ENCODE measurements at places on chromosomes 4 and X.

DNA sequence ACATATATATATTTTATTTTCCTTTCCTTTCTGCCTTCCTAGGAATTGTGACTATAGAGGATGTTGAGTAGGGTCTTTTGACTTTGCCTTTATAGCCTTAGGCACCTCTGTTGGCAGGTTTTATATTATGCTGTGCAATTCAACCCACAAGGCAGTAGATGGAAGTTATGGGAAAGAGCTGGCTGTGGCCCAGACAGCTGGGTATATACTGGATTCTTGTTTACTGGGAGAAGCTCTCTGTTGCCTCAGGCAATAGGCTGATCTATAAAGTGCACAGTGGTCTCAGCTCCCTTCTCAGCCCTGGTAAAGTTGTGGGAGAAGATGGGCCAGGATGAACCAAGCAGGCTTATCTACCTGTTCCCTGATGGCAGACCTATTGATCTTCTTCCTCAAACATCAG lies 342.0 kb downstream of the GBA3 start:
- no peak for DNase-seq

DNA sequence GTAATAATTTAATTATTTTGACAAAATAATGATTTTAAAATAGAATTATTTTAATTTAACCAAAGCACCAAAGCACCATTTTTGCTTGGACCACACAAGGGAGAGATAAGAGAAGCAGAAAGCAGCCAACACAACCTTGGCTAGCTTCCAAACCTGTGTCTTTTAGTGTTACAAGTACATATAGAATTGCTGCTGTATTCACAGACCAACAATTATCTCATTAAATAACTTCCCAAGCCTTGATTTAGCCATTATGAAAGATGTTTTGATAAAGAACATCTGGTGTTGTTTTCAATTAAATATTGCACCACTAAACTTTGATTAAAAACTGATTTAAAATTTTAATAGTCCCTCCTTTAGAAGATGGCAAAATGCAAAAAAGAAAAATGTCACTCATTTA lies 14.0 kb upstream of the IGFBP7 start:
- no peak for DNase-seq

DNA sequence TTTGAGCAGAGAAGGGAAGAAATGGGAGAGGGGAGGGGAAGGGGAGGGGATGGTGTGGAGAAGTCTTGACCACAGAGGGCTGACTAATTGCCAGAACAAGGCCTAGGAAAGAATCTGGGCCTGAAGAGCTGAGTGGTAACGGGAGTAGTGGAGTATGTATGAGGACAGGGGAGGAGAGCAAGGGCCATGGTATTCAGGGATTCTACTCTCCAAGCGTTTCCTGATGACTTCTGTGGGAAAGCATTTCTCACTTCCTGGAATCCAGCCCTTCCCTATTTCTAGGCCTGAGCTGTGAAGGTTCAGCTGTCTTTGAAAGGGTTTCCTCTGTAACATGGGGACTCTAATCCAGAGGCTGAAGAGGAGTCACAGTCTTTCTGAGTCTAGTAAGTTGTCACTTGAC lies 19.7 kb upstream of the SOX3 start:
- DNase-seq, result peak; percentile 69

- DNase-seq, result no peak
Measured at GRCh38 chrX:50111742-50112141, 89.1 kb downstream of the AKAP4 start.

GRCh38 chrX:116490104-116490503 lies 27.3 kb upstream of the CT83 start:
- DNase-seq, result no peak

- no peak for DNase-seq
Measured at GRCh38 chr4:55545151-55545550, 1.6 kb downstream of the CLOCK start.

DNA sequence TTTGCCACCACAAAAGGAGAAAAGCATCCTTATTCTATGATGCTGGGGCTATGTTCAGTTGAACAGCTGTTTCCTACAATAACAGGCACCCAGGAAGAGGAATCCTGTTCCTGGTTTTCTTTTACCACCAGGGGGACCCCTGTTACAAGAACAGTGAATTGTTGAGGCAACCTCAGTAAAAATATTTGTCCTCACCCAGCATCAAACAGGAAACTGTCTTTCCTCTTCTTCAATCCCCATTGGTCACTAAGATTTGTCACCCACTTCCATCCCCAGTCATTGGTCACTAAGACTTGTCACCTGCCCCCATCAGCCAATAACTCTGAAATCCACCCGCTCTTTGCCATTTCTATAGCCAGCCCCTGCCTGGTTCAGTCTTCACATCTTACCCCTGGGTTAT lies 143.5 kb upstream of the GALNT7 start:
- DNase-seq, result peak; percentile 82

GRCh38 chr4:142500966-142501365 lies 345.1 kb downstream of the INPP4B start:
- no peak for DNase-seq

- no peak for DNase-seq
Measured at GRCh38 chrX:25573631-25574030, 557.9 kb upstream of the ARX start.

GRCh38 chr4:59728496-59728895 lies 1471.6 kb upstream of the ADGRL3 start:
- DNase-seq, result no peak

- DNase-seq, result no peak
Measured at GRCh38 chrX:107626481-107626880, 1.8 kb upstream of the PRPS1 start.

GRCh38 chrX:70762285-70762684 lies 146.2 kb downstream of the TEX11 start:
- peak; percentile 52 for DNase-seq

- no peak for DNase-seq
Measured at GRCh38 chr4:153426207-153426885, 39.8 kb upstream of the TMEM131L start.

- peak; percentile 90 for DNase-seq
Measured at GRCh38 chr4:2416564-2417225, 1.8 kb downstream of the ZFYVE28 start.

- DNase-seq, result no peak
Measured at GRCh38 chr4:37594099-37594498, 92.1 kb downstream of the RELL1 start.

- no peak for DNase-seq
Measured at GRCh38 chrX:69361311-69361845, 142.7 kb upstream of the NALF2 start.

DNA sequence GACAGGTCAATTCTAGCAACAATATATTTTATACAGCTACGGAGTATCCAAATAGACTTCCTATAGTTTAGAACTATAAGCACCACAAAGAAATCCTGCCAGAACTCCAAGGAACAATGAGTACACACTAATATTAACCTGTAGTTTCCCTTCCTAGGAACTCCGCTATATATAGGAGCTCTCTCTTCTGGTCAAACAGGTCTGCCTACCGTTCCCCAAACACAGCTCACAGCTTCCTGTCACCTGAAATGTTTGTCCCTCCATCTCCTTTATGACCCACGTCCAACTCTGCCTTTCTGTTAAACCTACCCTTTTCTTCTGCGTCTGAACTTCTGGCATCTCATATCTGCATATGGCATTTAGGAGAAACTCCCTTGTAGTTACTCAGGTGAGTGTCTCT lies 10.5 kb upstream of the GJB1 start:
- no peak for DNase-seq

- DNase-seq, result no peak
Measured at GRCh38 chrX:32045149-32045548, 973.3 kb upstream of the FTHL17 start.

GRCh38 chr4:139028191-139028661 lies 12.6 kb downstream of the NOCT start:
- no peak for DNase-seq

- no peak for DNase-seq
Measured at GRCh38 chr4:87806520-87806919, 7.2 kb downstream of the IBSP start.

- DNase-seq, result no peak
Measured at GRCh38 chr4:163493643-163494359, 689 bp upstream of the TMA16 start.

GRCh38 chr4:107276052-107276451 lies 239.9 kb upstream of the DKK2 start:
- DNase-seq, result no peak

DNA sequence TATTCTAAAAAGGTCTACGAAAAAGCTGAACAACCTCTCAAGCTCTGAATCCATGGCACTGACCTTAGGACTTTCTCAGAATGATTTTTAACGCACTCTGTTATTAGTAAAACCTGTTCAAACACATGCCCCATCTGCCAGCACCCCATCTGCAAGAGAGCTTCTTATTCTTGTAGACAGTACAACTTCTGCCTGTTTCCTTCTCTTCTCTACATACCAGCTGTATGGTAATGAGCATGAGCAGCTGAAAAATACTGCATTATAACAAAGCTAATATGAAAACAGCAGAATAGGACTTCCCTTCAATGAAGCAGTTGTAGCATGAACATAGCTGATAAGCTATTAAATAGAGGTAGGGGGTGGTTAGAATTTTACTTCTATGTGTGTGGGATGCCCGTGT lies 167.9 kb downstream of the FBXW7 start:
- no peak for DNase-seq

DNA sequence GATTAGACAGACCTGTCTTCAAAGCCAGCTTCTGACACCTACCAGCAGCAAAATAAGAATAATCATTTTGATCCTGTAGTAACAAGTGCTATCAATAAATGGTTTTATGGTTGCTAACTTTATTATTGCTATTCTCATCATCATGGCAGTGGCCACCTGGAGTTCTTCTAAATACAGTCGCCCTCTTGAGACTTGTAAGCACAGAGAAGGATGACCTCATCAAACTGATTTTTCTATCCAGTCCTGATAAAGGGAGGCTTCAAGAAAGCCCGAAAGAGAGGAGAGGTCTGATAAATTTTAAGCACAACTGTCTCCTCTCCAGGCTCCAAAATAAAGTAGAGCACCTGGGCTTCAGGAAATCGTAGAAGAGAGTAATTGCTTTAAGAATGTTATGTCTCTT lies 286.4 kb downstream of the USP46 start:
- DNase-seq, result no peak

DNA sequence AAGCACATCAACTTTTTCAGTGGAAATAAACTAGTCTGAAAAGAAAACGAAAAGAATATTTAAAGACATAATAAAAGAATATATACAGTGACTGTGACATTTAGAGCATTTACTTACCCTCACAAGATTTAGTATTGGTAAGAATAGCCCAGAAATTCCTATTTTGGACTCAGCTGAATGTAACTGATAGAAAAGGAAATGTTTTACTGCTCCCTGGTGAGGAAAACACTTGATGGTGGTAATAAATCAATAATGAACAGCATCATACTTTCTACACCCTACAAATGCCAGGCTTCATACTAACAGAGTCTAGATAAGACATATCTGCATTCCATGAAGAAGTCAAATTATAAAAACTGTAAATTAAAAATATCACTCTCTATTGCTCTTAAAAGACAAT lies 753.5 kb upstream of the PCDH10 start:
- no peak for DNase-seq

GRCh38 chr4:164442180-164442579 lies 311.8 kb upstream of the SMIM31 start:
- DNase-seq, result no peak

GRCh38 chr4:43932448-43932847 lies 516.2 kb downstream of the KCTD8 start:
- DNase-seq, result no peak

DNA sequence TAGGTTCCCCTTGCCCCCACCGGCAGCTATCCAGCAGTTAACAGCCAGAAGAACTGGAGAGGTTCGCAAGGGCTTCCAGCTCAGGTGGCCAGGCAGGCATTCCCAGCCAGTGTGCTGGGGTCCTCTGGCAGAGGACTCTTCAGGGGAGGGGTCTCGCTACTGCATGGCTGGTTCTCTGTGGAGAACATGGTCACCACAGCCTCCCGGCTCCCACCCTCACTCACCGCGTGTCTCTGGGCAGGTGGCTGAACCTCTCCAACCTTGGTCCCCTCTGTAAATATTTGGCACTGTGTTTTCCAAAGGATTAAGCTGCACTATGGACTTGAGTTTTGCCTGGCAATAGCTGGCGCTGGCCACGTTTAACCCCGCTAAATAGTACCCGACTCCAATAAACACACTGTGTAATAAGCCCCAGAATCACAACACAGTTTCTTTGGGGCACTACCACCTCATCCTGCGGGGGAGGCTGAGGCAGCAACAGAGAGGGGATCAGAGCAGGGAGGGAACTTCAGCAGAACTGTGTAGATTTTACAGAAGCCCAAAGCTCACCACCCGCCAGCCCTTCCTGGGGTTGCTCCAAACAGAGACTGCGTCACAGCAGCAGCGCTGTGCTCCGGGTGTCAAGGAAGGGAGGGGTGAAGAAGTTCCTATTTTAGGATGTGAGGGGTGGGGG lies 15.2 kb downstream of the BCOR start:
- DNase-seq, result peak; percentile 53

DNA sequence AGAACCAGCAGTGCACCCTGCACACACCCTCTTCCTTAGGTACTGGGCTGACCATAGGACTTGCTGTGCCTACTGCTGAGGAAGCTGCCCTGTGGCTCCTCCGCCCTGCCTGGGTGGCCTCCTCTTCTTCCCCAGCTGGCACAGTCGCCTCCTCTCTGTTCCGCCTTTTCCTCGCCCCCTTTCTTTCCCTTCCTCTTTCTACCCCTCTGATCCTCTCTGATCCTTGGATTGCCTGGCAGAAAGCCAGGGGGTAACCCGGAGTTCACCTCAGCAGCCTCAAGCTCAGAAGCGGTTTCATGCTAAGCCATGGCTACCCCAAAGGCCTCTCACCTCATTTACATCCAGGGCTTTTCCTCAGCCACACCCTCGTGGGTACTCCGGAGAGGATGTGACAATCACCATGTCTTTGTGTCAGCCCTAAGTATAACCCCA lies 136.2 kb downstream of the SMIM20 start:
- DNase-seq, result no peak

- DNase-seq, result no peak
Measured at GRCh38 chr4:98632258-98632657, 26.2 kb downstream of the TSPAN5 start.

DNA sequence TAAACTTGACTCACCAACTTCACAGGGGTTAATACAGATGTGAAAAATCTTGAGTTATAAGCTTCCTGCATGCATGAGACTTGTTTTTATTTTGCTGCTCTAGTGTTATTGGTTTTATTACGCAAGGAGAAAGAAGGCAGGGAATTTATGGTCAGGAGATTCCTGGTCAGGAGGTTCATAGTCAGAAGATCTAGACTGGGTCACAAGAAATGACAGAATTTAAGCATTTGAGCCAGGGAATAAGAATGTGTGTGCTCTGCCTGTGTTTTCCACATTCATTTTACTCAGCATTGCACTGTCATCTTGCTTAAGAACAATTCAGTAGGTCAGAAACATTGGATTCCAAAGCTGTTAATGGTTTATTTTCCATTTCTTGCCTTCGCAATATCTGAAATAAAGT lies 2522.1 kb downstream of the ARAP2 start:
- no peak for DNase-seq

DNA sequence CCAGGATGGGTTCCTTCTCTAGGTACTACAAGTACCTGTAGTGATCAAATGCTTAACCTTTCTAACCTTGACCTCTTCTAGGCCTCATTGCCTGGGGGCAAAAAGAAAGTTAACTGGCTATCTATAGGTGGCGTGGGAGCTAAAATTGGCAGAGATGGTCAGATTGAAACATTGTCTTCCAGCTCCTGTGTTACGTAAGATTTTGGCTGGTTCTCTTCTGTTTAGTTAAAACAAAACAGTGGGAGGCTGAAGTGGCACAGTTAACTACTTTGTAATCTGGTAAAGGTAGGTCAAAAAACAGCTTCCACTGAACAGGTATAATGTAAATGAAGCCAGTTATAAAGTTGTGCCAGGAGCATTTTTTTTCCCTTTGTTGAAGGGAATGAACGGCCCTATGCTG lies 115.2 kb downstream of the MBNL3 start:
- DNase-seq, result no peak
